ENCODE measurements at places on chromosomes 2 and 18.

GRCh38 chr2:17122887-17123501 is 395.2 kb downstream of the RAD51AP2 start:
- DNase-seq = no peak

GRCh38 chr2:17065536-17065935 is 399.9 kb upstream of the CYRIA start:
- DNase-seq = no peak

- no peak for DNase-seq
These were observed 304.0 kb downstream of the LNPK start for GRCh38 chr2:175698061-175698460.

DNA sequence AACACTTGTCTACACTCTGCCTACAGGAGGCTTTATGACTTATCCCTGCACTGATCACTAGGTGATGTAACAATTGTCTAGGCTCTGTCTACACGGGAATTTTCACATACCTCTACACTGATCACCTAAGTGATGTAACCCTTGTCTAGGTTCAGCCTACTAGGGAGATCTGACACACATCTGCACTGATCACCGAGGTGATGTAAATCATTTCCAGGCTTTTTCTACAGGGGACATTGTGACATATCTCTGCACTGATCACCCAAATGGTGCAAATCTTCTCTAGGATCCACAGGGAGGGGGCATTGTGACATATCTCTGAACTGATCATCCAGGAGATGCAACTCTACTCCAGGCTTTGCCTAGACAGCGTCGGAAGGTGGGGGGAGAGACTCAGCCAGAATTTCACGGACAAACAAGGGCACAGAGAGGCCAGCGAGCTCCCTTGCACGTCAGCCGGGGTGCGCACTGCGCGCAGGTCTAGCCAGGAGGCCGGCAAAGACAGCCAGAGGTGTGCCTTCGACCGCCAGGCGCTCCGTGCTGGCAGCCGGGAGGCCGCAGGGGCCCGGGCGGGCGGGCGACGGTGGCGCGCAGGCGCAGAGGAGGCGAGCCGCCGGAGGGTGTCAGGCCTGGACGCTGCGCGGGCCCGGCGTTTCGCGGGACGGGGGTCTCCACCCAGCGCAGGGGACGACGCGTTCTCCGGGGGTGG is 46.9 kb upstream of the USP14 start:
- DNase-seq = peak; percentile 51

GRCh38 chr18:48548921-48549320 is 10.1 kb downstream of the CTIF start:
- no peak for DNase-seq

GRCh38 chr2:232538671-232539070 is 821 bp upstream of the CHRNG start:
- no peak for DNase-seq

Data from activated CD4-positive, alpha-beta T cell treated with anti-CD3 and anti-CD28 coated beads for 24 hours (primary cell).